ENCODE measurements at places on chromosomes 6 and 20.

DNA sequence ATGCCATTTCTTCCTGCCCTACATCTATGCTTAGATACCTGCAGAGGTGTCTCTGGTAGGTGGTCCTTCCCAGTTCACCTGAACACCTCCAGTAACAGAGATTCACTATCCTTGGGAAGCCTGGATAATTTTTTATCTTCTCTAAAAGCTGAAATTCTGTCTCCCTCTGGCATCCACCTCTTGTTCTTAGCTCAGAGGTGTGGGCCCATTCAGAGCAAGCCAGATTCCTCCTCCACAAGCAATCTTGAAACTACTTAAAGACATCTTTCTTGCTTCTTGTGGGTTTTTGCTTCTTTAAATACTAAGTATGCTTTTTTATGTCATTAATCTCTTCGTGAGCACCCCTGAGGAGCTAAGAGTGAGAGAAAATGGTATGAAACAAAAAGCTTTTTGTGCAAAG, 10.4 kb upstream of the SNRPB2 start:
- no peak for DNase-seq

- DNase-seq: no peak
Measured at GRCh38 chr6:140343128-140343527, 968.7 kb upstream of the CITED2 start.

GRCh38 chr6:56660381-56660730, 17.7 kb upstream of the DST start:
- no peak for DNase-seq

DNA sequence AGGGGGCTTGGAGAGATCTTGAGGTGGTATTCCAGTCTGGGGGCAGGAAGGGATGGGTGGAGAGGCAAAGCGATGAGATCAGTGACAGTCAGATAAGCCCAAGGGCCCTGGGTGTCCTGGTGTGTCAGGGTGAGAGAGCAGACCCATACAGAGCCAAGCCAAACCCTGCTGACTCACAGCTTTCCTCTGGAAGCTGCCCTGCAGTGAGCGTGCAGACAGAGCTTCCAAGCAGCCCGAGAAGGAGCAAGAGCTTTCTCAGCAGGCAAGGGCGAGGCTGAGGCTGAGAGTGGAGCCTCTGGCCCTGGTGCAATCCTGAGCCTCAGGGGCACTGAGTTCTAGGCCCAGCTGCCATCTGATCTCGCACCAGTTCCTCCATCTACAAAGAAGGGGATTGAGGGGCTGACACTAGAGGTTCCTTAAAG, 91.1 kb upstream of the HIVEP1 start:
- DNase-seq: no peak

DNA sequence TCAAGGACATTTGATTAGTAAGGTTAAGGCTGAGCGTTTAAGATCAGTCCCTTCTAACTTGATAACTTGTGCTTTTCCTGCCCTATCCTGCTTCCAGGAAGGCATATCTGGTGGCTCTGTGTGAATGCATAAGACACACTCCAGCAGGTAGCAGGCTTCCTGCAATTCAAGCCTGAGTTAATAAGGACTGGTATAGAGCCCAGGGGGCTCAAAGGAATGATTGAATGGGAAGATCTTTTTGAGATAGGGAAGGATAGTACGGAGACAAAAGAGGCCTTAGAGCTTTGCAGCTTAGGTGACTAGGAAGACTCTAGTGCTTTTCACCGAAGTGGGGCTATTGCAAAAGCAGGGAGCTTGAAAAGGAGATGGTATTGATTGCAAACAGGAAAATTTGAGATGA, 307.1 kb downstream of the GRIK2 start:
- no peak for DNase-seq

DNA sequence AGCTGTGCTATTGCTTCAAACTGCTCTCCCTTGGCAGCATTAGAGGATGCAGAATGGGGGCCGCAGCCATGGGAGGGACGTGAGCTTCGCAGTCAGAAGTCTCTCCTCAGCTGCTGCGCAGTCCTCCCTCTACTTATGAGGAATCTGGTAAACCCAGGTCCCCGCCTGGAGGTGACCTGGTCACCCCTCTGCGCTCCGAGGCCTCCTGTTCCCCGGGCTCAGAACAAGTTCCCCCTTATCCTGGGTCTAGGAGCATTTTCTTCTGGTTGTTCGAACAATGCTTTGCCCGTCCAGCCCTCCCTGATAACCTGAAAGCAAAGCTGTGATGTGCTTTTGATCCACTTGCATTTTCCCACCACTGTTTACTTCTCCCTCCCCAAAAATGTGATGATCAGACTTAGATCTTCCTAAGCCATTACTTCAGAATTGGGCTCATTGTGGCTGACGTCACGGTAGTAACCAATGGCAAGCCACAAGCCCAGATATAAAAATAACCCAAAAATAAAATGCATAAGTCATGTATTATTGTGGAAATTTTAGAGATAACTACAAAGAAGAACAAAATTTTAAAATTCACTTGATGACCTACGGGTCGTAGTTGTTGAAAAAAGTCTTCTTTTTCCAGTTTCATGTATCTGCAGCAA, 80.7 kb downstream of the SERAC1 start:
- DNase-seq: no peak

GRCh38 chr6:127976111-127976510, 75.3 kb upstream of the THEMIS start:
- no peak for DNase-seq

- DNase-seq: no peak
Measured at GRCh38 chr20:1255675-1256074, 10.4 kb upstream of the SNPH start.

GRCh38 chr6:151842816-151843215, 35.3 kb downstream of the ESR1 start:
- DNase-seq: no peak

GRCh38 chr6:16698997-16699868, 62.0 kb downstream of the ATXN1 start:
- DNase-seq: no peak

GRCh38 chr6:87806635-87807034, 104.6 kb upstream of the AKIRIN2 start:
- no peak for DNase-seq

DNA sequence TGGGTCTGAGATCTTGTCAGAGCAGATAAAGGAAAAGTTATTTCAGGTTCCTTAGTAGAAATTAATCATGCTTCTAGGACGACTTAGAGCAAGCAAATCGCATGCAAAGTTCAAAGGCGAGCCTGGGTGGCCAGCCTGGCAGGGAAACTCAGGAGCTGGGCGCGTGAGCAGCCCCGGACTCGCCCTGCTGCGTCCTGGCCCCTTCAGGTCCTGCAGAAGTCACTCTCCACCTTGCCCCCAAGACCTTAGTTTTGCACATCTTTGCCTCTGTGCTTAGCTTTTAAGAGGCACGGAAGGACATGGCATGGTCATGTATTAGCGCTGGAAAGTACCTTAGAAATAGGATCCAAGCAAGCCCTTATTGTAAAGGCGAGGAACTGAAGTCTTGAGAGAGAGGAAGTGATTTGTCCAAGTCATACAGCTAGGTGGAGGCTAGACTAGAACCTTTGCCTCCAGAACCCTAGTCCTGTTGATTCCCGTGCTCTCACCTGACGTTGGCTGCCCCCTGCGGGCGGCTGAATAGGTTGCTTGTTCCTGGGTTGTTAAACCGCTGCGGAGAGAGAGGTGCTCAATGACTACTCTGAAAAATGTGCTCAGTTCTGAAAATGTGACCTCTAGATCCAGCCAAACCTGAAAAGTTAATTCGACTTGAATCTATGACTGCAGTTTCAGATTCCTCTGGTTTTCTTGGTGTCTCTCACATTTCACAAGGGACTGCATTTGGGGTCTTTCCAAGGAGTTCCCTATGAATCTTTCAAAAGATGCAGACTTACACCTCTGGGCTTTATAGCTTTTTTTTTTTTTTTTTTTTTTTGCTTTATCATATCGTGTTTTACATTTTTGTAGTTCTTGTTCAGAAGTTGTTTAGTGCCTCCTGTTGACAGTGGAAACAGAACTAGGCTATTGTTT, 2.7 kb downstream of the MYB start:
- DNase-seq: peak; percentile 39
